ENCODE measurements at places on chromosomes 5 and 9. TPM values are rescaled to one million over a fixed set of nuclear protein-coding genes. Genes with fewer than 3 reads are reported as not detected.

DNA sequence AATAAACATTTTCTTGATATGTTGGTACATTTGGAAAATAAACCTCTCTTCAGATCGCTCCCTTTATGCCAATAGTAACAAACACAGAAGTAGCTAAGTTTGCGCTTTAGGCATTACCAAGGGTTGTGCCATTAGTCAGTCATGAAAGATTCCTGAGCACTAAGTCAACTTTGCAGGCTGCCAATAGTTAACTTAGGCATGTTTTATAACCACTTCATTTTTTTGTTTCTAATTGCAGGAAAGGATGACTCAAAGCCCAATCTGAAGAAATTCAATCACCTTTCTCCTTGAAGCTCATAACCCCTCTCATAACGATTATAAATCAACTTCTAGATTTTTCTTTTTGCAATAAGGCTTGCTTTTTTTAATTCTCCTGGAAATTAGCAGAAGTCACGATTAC is 517.0 kb downstream of the AGTPBP1 start:
- DNase-seq, result no peak

DNA sequence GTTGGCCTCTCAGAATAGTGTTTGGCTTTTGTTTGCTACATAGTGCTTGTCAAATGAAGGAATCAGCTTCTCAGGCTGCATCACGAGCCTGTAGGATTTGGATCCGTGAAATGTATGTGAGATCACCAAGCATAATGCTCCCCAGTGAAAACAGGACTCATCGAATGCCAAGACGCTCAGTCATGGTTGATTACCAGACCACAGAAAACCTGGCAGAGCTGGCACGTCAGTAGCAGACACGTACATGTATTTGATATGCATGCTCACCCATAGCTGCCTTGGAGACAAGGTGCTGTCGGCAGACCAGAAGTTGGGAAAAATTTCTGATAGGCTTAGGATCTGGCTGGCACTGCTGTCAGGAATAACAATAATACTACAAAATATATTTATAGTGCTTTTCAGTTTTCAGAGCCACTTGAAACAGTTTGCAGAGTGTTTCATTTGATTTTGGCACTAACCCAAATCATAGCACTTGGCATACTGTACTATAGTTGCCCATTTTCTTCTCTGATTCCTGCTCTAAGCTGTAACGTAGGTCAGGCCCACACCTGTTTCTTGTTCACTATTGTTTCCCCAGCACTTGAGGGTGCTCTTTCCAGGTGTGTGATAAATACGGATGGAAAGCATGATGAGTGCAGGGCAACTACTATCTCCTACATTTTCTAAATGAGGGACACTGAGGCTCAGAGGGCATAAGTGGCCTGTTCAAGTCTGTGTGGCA is 226.1 kb downstream of the NR3C1 start:
- no peak for DNase-seq

- no peak for DNase-seq
These were observed 143.3 kb downstream of the RAPGEF6 start for GRCh38 chr5:131491749-131492148.

DNA sequence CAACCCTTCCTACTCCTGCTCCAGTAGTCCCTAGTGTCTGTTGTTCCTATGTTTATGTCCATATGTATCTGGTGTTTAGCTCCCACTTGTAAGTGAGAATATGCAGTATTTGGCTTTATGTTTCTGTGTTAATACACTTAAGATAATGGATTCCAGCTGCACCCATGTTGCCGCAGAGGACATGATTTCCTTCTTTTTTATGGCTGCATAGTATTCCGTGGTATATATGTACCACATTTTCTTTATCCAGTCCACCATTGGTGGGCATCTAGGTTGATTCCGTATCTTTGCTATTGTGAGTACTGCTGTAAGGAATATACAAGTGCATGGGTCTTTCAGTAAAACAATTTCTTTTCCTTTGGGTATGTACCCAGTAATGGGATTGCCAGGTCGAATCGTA is 5.2 kb upstream of the ARRDC3 start:
- no peak for DNase-seq

- DNase-seq, result no peak
These were observed 39.1 kb downstream of the OXCT1 start for GRCh38 chr5:41831155-41831554.

DNA sequence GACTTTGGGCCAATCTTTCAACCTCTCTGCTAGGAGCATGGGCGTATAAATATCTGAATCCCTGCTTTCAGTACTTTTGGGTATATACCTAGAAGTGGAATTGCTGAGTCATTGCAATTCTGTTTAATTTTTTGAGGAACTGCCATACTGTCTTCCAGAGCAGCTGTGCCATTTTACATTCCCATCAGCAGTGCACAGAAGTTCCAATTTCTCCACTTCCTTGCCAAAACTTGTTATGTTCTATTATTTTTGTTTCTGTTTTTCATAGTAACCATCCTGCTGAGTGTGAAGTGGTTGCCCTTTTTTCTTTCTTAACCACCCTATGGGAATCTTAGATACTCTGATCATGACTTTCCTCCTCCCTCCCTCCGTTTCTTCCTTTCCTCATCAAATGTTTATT is 11.1 kb upstream of the CCIN start:
- no peak for DNase-seq

- no peak for DNase-seq
These were observed 6.9 kb upstream of the GRPEL2 start for GRCh38 chr5:149338364-149338763.

GRCh38 chr9:130220352-130220751 is 45.2 kb upstream of the HMCN2 start:
- DNase-seq, result no peak

DNA sequence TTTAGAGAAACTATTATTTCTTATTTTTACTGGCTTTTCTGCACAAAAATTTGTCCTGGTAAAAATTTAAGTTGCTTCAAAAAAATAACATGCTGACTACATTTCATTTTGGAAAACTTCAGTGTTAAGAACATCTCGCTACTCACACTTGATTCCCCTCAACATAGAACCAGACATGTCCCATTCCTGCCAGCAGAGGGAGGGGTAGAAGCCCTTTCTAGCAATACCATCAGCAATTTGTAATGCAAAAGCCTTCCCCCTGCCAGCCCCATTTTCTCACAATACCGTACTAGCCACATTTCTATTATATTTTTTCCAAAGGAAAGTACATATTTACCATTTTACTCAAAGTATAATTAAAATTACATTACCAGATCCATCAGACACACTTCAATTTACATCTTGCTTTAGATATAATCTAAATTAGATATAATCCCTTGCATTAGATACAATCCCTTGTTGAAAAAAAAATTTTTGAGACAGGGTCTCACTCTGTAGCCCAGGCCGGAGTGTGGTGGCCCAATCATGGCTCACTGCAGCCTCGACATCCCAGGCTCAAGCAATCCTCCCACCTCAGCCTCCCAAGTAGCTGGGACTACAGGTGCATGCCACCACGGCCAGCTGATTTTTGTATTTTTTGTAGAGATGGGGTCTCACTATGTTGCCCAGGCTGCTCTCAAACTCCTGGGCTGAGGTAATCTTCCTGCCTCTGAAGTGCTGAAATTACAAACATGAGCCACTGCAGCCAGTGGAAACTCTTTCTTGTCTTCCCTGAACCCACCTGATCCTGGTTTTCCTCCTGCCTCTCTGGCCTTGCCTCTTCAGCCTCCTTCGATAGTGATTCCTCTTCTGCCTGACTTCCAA is 39.6 kb upstream of the IDNK start:
- DNase-seq, result peak; percentile 39

GRCh38 chr5:82991678-82992323 is 85.4 kb downstream of the TMEM167A start:
- no peak for DNase-seq

GRCh38 chr5:611731-612486 is at the start of gene CEP72:
Gene CEP72, plus strand, starts transcription at chr5:612340. Its CDS starts 22 bp downstream, at chr5:612362.
- peak; percentile 94 for DNase-seq

- DNase-seq, result no peak
These were observed 25.6 kb upstream of the GTF3C5 start for GRCh38 chr9:133004999-133005760.

DNA sequence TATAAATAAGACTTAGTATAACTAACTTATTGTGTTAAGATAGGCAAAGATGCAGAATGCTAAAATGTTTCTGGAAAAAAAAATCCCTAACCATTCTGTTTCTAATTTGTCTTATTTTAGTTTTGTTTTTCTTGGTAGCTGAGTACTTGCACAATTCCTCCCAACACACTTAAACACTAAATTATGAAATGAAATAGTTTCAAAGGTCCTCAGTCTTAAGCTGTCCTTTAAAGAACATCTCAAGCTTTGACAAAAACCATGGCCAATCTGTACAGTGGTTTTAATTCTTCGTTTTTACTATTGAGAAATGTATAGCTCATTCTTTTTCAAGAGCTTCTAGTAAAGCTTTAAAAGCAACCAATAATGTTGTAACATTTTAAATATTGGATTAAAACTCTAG is 171.5 kb downstream of the EDIL3 start:
- DNase-seq, result no peak

DNA sequence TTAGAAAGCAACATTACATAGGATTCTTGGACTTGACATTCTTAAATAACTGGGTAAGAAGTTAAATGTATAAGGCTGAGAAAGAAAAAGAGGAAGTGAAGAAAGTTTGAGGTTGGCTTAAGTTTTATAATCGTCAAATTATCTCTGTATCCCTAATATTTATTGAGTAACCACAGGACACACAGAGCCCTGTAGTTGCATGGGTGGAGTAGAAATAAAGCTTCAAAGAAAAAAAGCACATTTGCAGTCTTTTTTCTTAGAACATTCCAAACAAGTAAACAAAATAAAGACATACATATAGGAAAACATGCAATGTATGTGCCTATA is 137.0 kb downstream of the CCDC192 start:
- DNase-seq, result no peak

GRCh38 chr5:31701642-31702299 is 62.8 kb downstream of the PDZD2 start:
- no peak for DNase-seq

DNA sequence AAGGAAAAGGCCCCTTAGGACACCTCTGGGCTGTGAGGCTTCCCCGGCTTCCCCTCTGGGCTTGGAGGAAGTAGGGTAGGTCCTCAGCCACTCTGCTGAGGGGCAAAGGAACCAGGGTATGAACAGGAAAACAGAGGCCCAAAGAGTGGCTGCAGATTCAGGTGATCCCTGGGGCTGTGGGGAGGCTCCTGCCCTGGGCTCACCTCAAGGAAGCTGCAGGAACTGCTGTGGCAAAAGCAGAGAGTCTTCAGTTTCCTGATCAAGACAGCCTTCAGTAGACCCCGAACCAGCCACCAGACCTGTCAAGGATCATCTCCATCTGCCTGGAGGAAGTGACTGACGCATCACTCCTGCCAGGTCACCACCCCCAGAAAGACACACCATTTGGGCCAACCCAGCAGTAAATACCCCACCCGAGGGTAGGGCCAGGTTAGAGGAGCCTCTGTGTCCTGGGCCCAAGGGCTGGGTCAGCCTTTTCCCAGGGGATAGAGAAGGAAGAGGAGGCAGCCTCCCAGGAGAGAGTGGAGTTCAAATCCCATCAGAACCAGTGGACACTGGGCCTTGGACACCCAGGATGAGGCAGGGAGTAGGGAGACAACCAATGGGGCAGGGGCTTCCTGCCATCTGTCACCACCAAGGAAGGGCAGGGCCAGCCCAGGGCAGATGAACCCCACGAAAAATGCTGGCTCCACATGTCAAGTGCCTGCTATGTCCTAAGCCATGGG is 5.8 kb upstream of the ST6GALNAC6 start:
- peak; percentile 80 for DNase-seq

- peak; percentile 70 for DNase-seq
These were observed 10.4 kb downstream of the TRIM14 start for GRCh38 chr9:98108531-98109031.

DNA sequence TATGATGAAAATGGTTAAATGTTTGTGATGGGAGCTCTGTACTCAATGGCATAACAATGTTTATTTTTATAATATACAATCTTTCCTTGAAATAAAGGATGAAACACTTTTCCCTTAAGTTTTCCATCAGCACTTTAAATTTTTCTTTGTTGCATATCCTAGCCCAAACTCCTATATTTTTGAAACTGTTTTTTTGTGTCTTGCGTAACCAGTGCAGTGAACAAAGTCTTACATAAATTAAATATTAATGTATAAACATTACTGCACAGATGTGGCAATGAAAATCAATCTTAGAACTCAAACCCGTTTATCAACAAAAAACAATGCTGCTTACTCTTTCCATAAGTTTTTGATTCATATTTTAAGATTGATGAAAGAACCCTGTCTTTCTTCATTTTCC is 34.1 kb upstream of the IL31RA start:
- no peak for DNase-seq

DNA sequence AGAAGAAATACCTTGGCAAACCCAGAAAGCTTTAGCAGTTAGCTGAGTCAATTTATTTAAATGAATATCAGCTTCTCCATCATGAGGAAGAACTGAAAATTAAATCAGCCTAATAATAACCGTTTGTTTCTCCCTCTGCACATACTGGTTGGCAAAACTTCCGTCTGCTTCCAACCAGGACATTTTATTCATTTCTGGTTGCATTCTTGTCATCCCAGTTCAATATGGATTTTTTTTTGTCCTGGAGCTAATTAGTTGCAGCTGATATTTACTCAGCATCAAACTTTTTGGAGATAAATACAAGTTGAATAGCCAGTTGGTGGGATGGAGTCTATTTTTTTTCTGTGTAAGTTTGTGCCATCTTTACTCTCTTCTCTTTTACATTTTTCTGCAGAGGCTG is 126.5 kb upstream of the GDNF start:
- DNase-seq, result no peak

DNA sequence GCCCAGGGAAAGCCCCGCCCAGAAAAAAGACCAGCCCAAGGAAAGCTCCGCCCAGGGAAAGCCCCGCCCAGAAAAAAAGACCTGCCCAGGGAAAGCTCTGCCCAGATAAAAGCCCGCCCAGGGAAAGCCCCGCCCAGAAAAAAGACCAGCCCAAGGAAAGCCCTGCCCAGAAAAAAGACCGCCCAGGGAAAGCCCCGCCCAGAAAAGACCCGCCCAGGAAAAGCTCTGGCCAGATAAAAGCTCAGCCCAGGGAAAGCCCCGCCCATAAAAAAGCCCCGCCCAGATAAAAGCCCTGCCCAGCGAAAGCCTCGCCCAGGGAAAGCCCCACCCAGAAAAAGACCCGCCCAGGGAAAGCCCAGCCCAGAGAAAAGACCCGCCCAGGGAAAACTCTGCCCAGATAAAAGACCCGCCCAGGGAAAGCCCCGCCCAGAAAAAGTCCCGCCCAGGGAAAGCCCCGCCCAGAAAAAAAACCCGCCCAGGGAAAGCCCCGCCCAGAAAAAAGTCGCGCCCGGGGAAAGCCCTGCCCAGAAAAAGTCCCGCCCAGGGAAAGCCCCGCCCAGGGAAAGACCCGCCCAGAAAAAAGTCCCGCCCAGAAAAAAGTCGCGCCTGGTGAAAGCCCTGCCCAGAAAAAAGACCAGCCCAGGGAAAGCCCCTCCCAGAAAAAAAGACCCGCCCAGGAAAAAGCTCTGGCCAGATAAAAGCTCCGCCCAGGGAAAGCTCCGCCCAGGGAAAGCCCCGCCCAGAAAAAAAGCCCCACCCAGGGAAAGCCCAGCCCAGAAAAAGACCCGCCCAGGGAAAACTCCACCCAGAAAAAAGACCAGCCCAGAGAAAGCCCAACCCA is 11.9 kb downstream of the GRIN1 start:
- peak; percentile 61 for DNase-seq

Gene SLIT3
- not detected for total RNA-seq

Gene ARHGAP26
- 25.4 TPM for total RNA-seq

Gene IFNA13
- total RNA-seq, result not detected

Gene ALDH1A1
- not detected for total RNA-seq

Gene RLN2
- 2.8 TPM for total RNA-seq

Gene FTMT
- not detected for total RNA-seq

All from activated CD8-positive, alpha-beta T cell treated with anti-CD3 and anti-CD28 coated beads, Interleukin-2, amount 10 ng/mL, durations not matched to agents 7 days and 5 days (primary cell).